ENCODE measurements at places on chromosomes 6 and 20.

DNA sequence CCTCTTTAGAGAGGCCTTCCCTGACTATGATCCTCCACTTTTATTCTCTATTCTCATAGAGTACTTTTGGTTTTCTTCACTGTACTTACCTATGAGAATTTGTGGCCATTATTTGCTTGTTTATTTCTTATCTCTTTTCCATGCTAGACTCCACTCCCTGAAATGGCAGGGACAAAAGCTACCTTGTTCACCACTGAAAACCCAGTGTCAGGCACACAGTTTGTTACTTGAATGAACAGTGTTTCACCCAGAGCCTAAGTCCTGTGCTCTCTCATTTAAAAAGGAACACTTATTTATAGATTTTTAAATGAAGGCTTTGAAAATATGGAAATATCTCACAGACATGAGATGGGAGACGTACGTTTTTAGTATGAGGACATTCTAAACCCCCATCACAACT lies 47.7 kb upstream of the ENPP5 start:
- DNase-seq = no peak

- no peak for DNase-seq
Measured at GRCh38 chr6:19399406-19399805, 437.8 kb upstream of the ID4 start.

- DNase-seq = no peak
Measured at GRCh38 chr20:20903773-20904500, 191.5 kb upstream of the RALGAPA2 start.

- DNase-seq = no peak
Measured at GRCh38 chr6:166932616-166933015, 23.7 kb downstream of the RNASET2 start.

- DNase-seq = no peak
Measured at GRCh38 chr6:121548131-121548530, 112.7 kb downstream of the GJA1 start.

- DNase-seq = no peak
Measured at GRCh38 chr6:23890543-23891227, 235.3 kb upstream of the NRSN1 start.

DNA sequence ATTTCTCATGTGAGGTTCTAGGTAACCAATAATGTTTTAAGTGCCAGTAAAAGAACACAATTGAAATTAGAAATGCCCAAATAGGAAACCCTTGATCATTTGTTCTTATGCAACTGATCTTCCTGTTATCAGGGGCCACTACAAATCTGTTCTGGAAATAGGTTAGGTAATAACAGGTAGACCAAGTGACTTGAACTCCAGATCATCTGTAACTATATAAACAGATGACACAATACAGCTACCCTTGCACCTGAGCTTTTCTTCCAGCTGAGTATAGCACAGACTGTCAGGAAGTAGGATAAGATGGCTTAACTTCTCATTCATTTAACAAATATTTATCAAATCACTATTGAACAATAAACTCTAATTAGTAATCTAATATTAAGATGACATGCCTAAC lies 52.5 kb downstream of the MAN1A1 start:
- no peak for DNase-seq

- DNase-seq = no peak
Measured at GRCh38 chr6:30192076-30192475, 21.1 kb downstream of the TRIM26 start.

- no peak for DNase-seq
Measured at GRCh38 chr20:46991168-46991567, 96.5 kb downstream of the EYA2 start.

DNA sequence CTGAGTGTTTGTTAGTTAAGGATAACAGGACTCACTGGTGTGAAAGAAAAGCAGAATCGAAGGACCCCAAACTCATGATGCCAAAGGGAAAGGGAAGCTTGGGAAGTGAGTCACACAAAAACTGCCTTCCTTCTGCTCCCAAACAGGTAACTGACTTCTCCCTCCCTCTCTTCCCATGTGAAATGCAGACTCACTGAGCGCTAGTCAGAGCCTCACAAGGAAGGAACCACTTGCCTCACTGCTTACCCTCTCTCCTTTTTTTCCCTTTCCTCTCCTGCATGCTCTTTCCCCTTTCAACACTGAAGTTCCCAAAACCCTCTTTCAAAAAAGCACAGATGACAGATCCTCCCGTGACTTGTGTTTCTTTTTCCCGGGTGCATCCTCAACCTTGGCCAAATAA lies 56.4 kb downstream of the LYRM4 start:
- no peak for DNase-seq

GRCh38 chr6:79874531-79875134 lies 72.7 kb downstream of the ELOVL4 start:
- DNase-seq = no peak

DNA sequence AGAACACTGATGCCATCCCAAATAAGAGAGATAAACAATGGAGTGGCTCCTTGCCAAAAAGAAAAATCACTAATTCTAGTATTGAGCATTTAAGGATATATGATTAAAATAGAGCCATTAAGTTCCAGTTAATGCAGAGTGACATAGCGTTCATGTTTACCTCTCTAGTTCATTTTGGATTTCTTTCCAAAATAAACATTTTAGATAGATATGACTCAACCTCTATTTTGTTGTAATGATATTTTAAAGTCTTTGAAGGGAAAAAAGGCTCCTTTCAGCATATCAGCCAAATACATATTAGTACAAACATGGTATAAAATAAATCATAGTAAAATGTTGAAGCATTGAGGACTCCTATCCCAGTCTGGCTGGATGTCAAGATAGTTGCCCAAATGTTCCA lies 33.4 kb downstream of the RWDD2A start:
- DNase-seq = no peak

- no peak for DNase-seq
Measured at GRCh38 chr6:169216830-169217229, 36.8 kb downstream of the THBS2 start.

DNA sequence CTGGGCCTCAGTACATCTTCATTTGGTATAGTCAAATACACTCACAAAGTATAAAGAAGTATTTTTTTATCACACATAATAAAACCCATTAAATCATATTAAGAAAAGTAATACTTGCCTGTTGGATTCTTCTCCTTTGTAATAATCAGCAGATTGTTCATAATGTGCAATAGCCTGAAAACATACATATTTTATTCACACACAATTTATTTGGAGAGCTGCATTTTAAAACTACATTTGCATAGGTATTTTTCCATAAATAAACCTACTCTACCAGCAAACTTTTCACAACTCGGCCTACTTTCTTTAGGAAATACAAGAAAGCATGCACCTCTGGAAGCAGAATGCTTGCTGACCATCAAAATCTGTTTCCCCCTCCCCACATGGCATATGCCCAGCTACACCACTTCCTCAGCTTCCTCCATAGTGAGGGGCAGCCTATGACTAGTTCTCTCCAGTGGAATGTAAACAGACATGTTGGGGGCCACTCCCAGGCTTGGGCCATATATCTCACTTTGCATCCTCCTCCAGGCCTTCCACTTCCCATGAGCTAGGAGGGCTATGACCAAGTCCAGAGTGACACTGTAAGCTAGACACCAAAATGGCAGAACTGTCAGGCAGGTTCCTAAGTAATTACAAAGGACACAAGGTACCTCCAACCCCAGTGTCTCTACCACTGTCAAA lies 28.3 kb downstream of the GZF1 start:
- no peak for DNase-seq

- DNase-seq = no peak
Measured at GRCh38 chr6:96542702-96543101, 20.2 kb upstream of the FHL5 start.

DNA sequence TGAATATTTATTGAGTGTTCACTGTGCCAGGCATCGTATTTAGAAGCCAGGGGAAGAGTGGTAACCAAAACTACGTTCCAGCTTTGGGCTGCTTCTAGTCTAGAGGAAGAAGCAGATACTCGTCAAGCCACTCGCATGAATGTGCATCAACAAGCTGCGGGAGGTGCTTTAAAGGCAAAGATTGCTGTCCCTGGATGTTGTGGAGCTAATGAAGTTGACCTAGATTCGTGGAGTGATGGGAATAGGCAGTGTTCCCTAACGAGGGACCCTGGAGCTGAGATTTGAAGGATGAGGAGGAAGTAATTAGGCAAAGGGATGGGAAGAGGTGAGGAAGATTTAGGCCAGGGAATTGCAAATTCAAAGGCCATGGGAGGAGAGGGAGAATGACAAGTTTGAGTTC lies 118.9 kb downstream of the TMEM170B start:
- no peak for DNase-seq

DNA sequence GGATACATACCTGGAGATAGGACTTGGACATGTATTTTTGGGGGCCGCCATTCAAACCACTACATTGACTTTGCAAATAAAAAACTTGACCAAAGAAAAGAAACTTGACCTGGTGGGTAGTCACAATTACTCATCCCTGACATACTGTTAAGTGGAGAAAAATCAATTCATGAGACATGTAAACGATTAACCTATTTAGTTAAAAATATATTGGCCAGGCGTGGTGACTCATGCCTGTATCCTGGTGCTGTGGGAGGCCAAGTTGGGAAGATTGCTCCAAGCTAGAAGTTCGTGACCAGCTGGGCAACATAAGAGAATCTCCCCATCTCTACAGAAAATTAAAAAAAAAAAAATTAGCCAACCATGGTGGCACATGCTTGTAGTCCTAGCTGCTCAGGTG lies 2.5 kb upstream of the SRSF12 start:
- no peak for DNase-seq

DNA sequence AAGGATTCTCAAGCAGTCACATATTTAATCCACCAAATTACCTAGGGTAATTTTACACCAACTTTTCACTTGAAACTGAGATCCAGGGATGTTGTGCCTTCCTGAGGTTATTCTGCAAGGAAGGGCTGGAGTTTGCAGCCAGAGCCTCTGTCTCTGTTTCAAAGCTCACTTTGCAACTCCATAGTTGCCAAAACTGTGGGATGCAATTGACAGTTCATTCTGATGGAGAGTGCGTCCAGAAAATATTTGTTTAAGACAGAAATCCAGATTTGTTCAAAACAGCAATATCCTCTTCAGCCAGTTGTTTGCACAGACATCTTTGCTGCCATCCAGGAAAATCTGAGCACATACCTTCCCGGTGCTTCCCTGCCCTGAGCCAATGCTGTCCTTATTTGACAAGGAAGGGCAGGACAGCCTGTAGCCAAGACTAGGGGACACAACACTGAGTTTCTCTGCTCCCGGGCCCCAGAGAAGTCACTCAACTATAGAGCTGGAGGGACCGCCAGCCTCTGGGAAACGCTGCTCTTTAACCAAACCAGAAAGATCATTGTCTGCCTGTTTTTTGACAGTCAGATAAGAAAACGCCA lies 297.4 kb downstream of the HIVEP2 start:
- no peak for DNase-seq

- no peak for DNase-seq
Measured at GRCh38 chr20:1734269-1734858, 76.8 kb upstream of the SIRPG start.

GRCh38 chr6:69106511-69106910 lies 471.4 kb downstream of the ADGRB3 start:
- DNase-seq = no peak

GRCh38 chr6:18681832-18682503 lies 294.8 kb downstream of the RNF144B start:
- no peak for DNase-seq

DNA sequence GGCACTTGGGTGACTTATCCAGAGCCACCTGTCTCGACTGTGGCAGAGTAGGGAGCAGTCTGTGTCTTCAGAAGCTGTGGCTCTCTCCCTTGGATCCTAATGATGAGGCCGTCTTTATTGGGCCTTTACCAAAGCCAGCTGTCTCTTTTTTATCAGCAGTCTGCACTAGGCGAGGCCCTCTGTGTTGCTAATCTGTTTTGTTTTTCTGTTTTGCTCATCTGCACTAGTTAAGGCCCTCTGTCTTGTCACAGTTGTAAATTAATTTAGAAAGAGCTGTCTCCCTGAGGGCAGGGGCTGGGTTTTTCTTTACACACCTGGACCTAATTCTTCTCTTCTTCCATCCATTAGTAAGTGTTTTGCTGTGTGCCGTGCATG lies 45.0 kb downstream of the CDS2 start:
- DNase-seq = no peak

GRCh38 chr6:136201732-136202131 lies 48.4 kb downstream of the MTFR2 start:
- no peak for DNase-seq

GRCh38 chr6:12333128-12333527 lies 43.0 kb downstream of the EDN1 start:
- DNase-seq = no peak

Data from cortex of kidney (tissue), 1 donor.